ENCODE measurements at places on chromosomes 5 and 9.

- no peak for DNase-seq
Observed at GRCh38 chr9:470552-471194, 256.0 kb downstream of the DOCK8 start.

- no peak for DNase-seq
Observed at GRCh38 chr5:158313027-158313732, 454.2 kb upstream of the CLINT1 start.

DNA sequence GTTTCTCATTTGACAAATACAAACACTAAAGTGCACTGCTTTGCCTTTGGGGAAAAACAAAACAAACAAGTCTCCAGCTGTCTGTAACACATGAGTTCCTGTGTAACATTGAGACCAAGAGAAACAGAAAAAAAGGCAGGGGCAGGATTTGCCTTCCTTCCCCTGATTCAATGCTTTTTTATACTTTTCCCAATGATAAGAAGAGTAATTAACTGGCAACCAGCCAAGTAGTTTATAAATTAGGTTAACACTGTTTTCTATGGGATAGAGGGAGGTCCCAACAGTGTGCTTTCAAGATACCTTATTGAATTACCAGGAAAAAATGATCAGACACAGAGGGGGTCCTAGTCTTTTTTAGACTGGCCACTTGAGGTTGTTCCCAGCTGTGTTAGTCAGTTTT lies 346.8 kb downstream of the TRIM36 start:
- no peak for DNase-seq

DNA sequence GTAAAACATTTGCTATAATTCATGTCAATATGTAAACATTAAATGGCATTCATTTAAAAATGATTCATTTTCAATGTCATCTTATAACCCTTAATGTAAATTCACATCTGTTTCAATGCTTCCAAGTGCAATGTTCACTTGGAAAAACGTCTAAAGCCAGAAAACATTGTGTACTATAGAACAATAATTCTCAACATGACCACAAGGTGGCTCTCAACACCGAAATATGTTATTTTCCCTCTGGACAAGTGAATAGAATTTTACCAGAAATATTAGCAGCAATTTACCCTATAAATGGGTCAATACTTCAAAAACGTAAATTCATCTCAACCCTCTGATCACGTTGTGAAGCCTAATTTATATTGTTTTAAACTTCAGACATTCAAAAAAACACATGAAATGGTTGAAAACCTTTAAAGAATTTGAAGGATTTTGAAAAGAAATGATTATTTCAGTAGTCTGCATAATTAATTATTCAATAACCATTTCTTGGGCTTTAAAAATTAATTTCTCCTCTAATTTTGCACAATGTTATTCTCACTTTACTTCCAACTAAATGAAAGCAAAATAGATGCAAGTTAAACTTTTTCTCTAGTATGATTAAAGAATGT lies 11.0 kb downstream of the CDH10 start:
- DNase-seq, result no peak

DNA sequence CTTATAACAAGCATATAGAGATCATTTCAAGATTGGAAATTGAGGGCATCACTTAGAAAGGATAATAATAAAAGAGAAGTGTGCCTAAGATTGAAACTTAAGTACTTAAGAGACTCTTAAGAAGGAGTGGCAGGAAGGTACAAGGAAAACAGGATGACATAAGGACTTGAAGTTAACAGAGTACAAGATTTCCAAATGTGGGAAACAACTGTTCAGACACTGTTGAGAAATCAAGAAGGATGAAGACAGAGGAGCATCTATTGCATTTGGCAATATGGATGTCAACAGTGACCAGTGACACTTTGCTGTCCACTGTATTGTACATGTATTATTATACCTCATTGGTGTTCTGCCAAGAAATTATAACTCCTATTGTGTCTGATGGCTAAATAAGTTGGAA lies 157.8 kb upstream of the PTGER4 start:
- DNase-seq, result no peak

DNA sequence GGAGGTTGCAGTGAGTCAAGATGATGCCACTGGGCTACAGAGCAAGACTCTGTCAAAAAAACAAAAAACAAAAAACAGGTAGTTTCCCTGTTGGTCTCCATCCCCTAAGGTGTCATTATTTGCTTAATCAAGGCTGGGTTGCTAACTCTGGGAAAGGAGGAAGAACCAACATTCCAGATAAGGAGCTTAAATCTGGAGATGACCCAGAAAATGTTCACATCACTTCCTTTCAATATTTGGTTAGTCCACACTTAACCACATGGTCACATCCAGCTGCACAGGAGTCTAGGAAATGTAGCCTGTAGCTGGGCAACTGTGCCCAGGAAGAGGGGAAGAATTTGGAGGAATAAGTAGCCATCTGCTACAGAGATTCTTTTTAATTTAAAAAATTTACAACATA lies 25.9 kb upstream of the MEGF9 start:
- DNase-seq, result no peak

- DNase-seq, result no peak
Observed at GRCh38 chr9:110821064-110821463, 152.5 kb downstream of the MUSK start.

- no peak for DNase-seq
Observed at GRCh38 chr9:89667726-89668125, 62.9 kb downstream of the GADD45G start.

GRCh38 chr5:127429928-127430327 lies 87.5 kb upstream of the PRRC1 start:
- DNase-seq, result no peak
